CD14-positive monocyte (primary cell): ENCODE measurements at places on chromosomes 16 and 17. TPM values are rescaled to one million over a fixed set of nuclear protein-coding genes. Genes with fewer than 3 reads are reported as not detected.

DNA sequence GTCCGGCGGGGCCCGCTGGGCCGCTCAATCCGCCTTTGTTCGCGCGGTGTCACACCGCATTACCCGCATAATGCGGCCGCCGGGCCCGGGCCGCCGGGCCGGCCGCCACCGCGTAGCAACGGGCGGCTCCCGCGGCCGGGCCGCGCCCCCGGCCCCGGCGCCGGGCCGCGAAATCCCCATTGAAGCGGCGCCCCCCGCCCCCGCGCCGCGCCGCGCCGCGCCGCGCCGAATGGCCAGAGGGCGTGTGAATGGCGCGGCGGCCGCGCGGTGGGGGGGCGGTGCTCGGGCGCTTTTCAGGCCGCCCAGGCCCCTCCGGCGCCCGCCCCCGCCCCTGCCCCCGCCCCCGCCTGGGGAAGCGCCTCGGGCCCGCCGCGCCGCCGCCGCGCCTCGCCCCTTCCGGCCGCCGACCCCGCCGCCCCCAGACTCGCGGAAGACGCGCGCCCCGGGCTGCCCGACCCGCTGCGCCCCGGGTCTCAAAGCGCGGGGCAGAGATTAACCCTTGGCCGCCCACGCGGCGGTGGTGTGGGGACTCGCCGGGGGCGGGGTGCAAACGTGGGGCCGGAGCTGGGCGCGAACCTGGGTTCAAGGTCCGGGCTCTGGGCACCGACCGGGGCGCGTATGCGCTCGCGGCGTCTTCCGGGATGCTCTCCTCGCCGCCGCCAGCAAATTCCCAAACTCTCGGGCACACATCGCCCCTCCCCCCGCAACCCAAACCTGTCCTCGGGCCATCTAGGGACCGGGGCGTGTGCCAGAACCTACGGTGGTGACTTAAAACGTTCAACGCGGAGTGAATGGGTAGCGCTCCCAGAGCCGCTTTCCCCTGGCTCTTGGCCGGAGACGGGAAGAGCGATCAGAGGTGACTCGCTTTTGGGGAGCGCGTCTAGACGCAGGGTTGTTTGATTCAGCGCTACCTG, 46.7 kb downstream of the WNT3 start:
- DNase-seq: no peak

- DNase-seq: peak; percentile 36
Observed at GRCh38 chr16:12685806-12686205, 117.9 kb downstream of the CPPED1 start.

DNA sequence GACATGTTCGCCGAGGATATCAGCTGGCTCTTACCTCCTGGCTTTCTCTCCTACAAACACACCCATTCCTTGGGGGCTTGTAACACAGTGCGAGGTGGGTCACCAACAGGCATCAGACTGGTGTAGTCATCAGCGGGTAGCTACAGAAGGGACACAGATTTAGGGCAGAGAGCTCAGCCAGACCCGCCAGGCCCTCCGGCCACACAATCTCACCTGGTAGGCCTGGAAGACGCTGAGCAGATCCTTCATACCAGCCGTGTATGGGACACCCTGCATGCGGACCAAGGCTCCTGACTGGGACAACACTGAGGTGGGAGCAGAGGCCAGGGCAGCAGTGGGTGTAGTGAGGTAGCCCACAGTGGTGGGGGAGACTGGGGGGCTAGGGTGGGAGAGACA, 5.8 kb downstream of the ESRP2 start:
- no peak for DNase-seq

GRCh38 chr16:2095315-2095853, 40.3 kb downstream of the PKD1 start:
- no peak for DNase-seq

- no peak for DNase-seq
Observed at GRCh38 chr16:4709481-4709880, 16.1 kb downstream of the NUDT16L1 start.

DNA sequence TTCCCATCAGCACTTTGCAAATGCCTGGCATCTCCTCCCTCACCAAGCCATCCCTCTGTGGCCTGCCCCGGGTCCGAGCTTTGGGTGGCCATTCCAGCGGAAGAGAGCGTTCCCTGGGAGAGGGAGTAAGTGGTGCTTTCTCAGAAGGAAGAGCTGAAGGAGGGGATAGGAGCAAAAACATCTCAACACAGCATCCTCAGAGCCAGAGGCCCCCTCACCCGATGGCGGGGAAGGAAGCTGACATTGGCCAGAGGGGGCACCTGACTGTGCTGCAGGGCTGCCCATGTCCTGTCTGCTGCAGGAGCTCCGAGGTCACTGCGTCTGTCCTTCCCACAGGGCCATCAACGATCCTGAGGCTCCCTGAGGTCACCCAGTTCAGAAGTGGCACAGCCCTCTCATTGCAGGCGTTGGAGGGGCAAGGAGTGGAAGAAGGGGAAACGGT, 427 bp upstream of the TLCD3B start:
- DNase-seq: no peak

OR3A3 gene
- polyA plus RNA-seq: not detected in 2 replicates

EVI2A gene
- 125 TPM for polyA plus RNA-seq

CDRT15 gene
- polyA plus RNA-seq: not detected

EFNB3 gene
- polyA plus RNA-seq: not detected
